NCI-H2081 (cell line): ENCODE measurements at places on chromosomes 6 and 20.

- DNase-seq, result no peak
Observed at GRCh38 chr6:75409928-75410327, 83.7 kb downstream of the FILIP1 start.

- no peak for DNase-seq
Observed at GRCh38 chr20:4546342-4546741, 175.4 kb upstream of the PRND start.

GRCh38 chr6:123913863-123914262 is 110.2 kb downstream of the NKAIN2 start:
- no peak for DNase-seq

DNA sequence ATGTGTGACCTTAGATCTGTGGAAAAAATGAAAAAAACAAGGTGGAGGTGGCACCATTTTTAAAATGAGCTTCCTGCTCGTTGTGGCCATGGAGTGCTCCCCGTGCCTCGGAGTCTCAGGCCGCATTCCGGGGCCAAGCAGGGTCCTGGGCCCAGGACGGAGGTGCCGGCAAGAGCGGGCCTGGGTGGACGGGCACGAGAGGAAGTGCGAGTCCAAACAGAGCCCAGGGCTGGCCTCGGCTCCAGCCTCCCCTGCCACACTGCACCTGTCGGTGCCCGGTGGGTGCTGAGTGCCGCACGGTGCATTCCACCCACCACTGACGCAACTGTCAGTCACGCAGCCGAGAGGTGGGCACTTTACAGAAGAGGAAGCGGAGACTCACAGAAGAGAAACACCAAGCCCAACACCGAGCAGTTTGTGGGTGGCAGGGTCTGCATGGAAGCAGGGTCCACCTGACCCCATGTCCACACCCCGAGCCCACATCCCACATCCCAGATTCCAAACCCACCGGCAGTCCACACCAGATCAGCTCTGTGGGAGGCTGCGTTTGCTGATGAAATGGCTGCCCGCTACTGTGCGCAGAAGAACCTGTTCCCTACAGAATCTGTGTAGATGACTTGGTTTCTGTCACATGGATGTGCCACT is 97.7 kb downstream of the PSMB1 start:
- no peak for DNase-seq

DNA sequence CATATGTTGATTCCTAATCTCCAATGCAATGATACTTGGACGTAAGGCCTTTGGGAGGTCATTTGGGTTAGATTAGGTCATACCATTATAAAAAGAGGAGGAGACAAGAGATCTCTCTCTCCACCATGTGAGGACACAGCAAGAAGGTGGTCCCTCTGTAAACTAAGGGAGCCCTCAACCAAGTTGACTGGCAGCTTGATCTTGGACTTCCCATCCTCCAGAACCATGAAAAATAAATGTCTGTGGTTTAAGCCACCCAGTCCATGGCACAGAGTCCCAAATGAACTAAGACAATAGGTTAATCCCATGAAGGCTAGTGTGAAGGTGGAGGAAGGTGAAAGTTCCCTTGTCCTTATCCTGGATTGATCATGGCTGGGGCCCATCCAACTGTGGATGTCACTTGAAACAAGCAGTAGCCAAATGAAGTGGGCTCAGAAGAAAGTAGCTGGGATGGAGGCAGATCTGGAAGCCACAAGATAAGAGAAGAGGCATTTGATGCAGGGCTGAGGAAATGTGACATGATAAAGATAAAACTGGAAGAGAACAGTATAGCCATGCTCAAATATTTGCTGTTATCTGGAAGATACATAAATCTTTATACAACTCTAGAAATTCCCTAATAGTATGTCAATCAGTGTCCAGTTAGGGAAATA is 99.9 kb downstream of the BANF2 start:
- no peak for DNase-seq

- no peak for DNase-seq
Observed at GRCh38 chr6:128883906-128884305, 968 bp downstream of the LAMA2 start.

DNA sequence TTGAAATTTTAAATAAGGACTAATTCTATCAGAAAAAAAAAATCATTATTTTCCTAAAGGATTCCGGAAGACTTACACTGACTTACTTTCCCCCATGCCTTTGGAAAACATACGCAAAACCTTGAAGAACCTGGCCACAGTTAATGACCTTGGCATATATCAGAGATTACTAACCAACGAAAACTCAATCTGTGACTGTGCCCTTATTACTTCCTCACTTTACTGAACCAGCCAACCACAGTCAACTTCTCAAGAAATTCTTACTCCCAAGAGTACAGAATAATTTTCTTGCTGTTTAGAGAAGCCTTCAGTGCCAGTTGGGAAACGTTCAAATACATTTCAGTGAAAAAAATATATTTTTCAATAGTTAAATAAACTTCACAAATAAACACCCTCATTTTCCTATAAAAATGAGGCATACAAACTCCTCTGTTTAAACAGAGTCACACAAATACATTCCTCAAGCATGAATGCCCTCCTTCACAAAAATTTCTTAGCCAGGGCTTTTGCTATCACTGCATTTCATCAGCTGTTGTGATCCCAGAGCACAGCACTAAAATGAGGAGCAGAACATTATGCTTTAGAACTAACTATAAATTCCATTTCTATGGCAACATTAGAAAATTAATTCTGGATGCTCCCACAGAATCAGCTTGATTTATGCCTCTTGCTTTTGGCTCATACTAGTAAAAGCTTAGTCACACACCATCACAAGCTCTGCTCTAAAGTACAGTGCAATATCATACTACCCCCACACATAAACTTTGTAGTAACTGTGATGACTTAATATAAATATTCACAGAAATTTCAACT is 117.6 kb downstream of the DST start:
- no peak for DNase-seq

GRCh38 chr20:41011551-41012067 is 17.0 kb upstream of the TOP1 start:
- no peak for DNase-seq

DNA sequence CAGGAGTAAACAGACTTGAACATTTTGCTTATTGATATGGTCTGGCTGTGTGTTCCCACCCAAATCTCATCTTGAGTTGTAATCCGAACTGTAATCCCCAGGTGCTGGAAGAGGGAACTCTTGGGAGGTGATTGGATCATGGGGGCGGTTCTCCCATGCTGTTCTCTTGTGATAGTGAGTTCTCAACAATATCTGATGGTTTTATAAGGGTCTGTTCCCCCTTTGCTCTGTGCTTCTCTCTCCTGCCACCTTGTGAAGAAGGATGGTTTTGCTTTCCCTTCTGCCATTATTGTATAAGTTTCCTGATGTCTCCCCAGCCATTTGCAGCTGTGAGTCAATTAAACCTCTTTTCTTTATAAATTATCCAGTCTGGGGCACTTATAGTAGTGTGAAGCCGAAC is 40.0 kb downstream of the MYLIP start:
- DNase-seq, result peak; percentile 19

DNA sequence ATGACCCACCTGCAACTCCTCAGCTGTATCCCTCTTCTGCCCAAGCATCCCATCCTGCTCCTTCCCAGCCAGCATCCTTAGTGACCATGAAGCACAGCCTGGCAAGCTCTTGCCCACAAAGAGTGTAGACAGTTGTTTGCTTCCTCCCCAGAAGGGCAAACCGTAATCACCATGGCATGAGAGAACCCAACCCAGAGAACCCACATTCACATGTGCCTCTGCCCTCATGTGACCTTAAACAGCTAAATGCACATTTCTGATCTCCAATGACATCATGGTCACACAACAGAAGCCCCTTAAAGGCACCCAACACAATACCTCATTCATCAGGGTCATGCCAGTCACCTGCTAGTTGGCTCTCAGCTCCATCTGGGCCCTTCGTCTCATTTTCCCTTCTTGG is 162.8 kb upstream of the CDYL start:
- DNase-seq, result no peak

DNA sequence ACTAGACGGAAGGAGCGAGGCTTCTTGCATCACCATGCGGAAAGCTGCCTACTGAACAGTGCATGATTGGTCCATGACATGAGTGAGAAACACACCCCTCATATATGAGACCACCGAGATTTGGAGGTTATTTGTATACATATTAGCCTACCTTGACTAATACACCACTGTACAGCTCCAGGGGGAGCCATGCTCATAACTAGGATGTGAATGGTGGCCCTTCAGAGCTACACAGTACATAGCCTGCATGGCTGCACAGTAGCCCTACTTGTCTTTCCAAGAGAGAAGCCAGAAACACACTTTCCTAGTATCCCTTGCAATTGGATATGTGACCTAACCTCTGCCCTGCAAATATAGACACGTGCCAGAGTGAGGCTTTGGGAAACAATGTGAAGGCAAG is 21.8 kb upstream of the MCUR1 start:
- no peak for DNase-seq

GRCh38 chr6:7914991-7915789 is 4.6 kb upstream of the TXNDC5 start:
- no peak for DNase-seq
